ENCODE measurements at places on chromosomes 4 and X.

- no peak for DNase-seq
Observed at GRCh38 chr4:121726642-121727268, 30.0 kb upstream of the ANXA5 start.

DNA sequence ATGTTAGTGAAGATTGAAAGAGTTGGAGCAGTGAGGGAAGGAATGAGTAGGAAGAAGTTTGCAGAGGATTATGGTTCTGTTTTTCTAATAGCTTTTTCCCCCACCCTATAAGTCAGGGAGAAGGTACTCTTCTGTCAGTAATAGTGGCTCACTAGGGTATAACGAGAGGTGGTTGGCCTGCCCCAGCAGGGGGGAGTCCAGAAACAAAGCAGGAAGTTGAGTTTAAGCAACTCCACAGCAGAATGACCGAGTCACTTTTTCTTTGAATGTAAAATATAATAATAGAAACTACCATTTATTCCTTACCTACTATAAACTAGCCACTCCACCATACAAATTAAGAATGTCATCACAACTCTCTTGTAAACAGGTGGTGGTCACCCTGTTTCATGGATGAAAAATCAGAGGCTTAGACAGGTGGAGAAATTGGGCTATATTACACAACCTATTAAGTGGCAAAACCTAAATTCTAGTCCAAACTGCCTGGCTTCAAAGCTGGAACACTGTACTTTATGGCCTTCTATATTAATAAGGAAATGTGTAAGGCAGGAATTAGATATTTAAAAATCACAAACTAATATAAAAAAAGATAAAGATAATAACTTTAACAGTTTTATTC lies 21.9 kb downstream of the AP1AR start:
- no peak for DNase-seq

DNA sequence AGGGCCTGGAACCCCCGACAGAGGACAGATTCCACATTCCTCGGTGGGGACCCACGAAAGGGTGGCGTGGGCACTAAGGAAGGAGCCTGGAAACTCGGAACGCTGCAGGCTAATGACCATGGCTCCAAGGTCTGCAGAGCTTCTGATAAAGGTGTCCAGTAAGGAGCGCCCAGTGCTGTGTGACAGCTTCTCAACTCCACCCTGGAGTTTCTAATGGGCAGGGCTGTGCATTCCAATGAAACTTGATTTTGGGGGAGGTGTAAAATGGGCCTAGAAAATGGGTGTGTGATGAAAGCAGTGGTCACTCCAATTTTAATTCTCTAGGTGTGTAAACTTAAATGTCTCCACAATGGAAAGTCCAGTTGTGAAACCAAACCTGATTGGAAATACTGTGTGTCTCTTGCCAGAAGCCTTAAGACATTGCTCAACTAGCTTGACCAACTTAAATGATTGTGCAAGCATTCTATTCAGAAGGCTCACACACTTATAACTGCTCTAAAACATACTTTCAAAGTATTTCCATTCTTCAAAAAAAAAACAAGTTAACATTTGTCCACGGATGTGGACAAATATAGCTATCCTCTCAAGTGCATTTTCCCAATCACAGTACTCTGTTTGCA lies 52.1 kb downstream of the XAGE2 start:
- DNase-seq, result no peak

GRCh38 chr4:3860913-3861636 lies 94.9 kb downstream of the ADRA2C start:
- DNase-seq, result no peak

GRCh38 chrX:140744085-140744484 lies 34.5 kb downstream of the LINC00632 start:
- no peak for DNase-seq

DNA sequence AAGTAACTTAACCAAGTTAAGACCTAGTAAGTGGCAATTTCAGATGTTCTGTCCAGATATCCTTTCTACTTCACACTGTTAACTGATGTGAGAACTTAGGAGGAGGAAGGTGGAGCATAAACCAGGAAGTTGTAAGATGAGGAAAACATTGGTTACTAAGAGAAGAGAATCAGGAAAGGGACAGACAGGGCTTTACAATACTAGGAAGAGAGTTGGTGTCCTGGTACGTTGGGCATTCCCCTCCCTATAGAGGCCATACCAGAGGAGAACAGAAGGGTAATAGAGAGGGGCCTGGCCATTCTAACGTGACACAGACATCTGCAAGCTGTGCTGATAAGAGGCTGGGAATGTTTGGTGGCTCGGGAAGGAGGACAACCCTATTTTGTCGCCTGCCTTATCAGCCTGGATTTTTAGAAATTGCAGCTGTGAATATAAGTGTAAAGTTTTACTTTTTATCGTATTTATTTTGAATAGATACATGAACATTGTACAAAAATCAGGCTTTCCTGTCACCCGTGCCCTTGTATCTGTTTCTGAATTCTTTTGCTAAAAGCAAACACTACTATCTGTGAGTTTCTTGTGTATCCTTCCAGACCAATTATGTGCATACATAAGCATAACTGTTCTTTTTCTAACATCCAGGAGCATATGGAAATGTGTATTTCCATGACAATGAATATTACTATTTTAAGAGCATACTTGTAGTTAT lies 53.5 kb upstream of the HPRT1 start:
- no peak for DNase-seq

- DNase-seq, result no peak
Observed at GRCh38 chrX:10217198-10217597, 60.4 kb downstream of the CLCN4 start.

GRCh38 chr4:133372699-133373098 lies 223.6 kb downstream of the PCDH10 start:
- DNase-seq, result no peak

- no peak for DNase-seq
Observed at GRCh38 chrX:136192839-136193414, 45.6 kb downstream of the FHL1 start.

DNA sequence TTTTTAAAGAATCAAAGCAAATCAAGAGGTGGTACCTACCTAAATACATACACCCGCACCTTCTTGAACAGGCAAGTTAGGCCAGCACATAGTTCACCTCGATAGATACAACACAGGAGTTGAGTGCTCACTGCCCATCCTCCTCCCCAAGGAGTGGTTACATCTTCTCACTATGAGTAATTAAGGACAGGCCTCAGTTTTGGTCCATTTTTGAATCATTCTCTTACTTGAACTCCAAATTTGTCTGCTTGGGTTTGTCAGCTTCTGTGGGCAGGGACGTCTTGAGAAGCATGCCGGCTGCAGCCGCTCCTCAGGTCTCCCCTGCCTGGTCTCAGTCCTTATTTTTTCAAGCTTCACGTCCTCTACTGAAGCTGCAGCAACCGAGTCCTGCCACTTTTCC lies 190.6 kb upstream of the RBPJ start:
- DNase-seq, result no peak

GRCh38 chr4:183443655-183444213 lies 702 bp upstream of the CDKN2AIP start:
- no peak for DNase-seq

DNA sequence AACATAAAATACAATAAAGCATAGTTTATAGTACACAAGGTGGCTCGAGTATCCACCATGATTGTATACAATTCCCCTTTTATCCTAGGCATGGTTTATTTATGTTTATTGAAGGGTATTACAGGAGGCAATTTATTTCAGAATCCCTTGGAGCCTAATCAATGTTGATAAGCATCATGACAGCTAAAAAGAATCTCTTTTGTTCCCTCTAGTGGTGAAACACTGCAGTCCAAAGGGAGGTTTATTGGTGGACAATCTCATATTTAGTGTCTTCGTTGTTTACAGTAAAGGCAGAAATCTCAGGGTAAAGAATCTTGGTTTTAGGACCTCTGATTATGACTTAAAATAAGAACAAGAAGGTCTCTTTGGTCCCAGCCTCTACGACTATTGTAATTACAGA lies 1712.5 kb downstream of the C4orf33 start:
- DNase-seq, result no peak

Measured in CD4-positive, alpha-beta T cell treated with Interferon gamma for 1 hour (primary cell).